ENCODE measurements at places on chromosomes 3 and 15.
A peak's percentile ranks its signal among the peaks of the same experiment; 100 is the strongest.

GRCh38 chr15:81744364-81744763 is 301.5 kb downstream of the MEX3B start:
- DNase-seq = no peak

GRCh38 chr3:153260681-153261080 is 98.7 kb downstream of the RAP2B start:
- DNase-seq = no peak

DNA sequence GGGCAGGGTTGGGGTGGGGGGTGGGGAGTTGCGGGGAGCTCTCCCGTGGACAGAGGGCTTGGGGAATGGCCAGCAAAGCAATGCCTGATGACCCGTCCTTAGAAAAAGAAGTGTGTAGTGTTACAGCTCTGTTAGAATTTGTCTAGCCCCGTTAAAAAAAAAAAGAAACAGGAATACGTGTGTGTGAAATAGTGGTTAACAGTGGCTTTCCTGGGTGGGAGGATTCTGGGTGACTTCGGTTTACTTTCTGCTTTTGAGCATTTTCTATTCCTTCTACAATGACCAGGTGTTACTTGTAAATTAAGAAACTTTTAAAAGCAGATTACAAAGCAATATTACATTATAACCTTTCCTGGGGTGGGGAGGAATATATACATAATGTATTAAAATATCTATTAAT is 25.0 kb downstream of the H1-8 start:
- no peak for DNase-seq

DNA sequence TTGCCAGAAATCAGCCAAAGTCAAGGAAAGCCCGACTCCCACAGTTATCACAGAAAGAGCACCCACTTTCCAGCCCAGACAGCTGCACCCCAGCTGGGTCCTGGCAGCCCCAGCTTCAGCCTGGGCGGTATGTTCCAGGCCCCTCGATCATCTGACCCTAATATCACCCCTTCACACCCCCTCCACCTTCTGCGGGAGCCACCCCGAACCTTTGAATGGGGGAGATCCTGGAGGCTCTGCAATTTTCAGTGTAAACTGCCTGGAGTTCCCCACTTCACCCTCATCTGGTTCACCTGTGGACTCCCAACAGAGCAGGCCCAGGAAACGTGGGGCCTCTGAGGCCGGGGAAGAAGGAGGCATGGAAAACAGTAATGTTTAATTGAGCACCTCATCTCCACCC is 5.9 kb downstream of the PRSS50 start:
- DNase-seq = no peak

DNA sequence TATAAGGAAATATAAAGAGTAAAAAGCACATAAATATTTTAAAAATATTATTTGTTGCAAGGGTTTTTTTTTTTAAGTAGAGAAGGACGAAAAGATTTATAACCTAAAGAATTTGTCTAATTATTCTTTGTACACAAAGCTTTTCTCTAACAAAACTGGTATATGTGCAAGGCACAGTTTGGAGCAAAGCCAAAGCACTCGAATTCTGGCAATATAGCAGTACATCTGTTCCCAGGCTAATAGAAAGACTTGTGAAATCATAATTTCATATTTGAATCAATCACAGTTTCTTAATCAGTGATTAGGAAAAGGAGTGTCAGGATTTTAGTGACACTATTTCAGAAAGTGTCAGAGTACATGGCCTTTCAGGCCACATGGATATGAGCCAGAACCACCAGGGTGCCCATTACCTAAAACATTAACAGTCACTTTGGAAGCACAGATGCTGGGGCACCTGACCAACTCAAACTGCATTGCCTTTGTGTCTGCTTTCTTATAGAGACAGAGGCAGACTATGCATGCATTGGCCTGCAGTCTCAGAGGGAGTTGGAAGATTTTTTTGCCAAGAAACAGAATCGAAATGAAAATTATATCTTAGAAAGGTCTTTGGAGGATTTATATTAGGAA is 651.8 kb upstream of the SGO1 start:
- no peak for DNase-seq

- DNase-seq = no peak
Measured at GRCh38 chr3:14848906-14849305, 30.1 kb downstream of the FGD5 start.

DNA sequence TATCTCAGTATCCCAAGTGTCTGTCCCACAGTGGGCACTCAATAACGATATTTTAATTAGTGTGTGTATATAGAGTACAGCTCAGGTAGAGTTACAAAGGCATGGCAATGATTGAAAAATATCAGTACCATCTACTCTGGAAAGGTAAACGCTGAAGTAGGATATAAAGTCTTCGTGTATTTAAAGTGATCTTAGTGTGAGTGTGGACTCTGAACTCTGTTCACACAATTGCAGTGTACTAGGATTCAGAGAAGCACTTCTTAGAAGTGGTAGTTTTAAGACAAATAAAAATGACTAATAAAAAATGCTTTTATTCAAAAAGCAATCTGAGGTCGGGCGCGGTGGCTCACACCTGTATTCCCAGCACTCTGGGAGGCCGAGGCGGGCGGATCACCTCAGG is 62.9 kb upstream of the RAP2B start:
- DNase-seq = no peak

- peak; percentile 24 for DNase-seq
Measured at GRCh38 chr3:141454906-141455602, 31.8 kb upstream of the RASA2 start.

DNA sequence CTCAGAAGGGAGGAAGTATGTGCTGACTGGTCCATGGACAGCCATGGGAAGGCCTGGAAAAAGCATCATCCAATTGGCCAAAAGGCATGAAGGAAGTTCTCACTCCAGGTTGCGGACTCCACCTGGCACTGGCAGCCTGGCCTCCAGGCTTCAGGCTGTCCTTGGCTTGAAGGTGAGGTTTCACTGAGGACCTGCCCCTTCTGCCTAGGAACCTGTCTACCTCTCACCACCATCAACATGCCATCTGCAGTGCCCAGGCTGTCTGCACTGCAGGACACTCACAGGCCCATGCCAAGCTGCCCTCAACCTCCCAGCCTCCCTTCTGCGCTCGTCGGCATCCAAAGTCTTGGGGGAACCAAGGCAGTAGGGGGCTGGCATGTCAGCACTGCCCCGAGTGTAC is 51.1 kb downstream of the CEP70 start:
- no peak for DNase-seq

DNA sequence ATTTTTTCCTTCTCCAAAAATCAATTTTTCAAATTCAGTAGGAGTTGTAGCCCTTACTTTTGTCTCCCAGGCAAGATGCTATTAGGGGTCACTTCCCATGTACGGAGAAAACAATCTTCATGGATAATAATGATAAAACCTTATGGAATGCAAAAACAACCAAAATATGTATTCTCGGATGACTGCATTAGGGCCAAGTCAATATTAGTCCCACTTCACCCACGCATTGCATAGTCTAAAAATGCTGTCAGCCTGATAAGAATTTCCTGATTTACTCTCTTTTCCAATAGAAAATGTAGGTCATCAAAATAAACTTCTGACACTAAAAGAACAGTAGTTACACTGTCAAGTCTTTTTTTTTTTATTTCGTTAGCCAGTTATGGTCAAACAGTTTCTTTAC is 2.7 kb downstream of the VGLL3 start:
- DNase-seq = no peak

- no peak for DNase-seq
Measured at GRCh38 chr3:190401963-190402362, 14.0 kb downstream of the CLDN16 start.

DNA sequence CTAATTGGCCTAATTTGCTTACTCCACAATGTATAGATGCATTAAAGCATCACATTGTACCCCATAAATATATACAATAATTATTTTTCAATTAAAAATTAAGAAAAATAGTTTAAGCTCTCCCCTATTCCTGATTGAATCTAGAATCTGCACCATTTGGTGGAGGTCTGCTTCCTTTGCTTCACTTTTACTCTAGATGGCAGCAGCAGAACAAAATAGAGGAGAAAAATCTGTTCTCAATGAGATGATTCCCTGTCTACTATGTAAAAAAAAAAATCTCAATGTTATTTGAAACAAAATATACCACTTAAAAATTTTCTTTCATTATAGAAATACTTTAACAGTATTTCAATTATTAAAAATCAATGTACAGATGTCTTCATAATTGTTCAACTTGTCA is 109.6 kb upstream of the FXR1 start:
- no peak for DNase-seq

DNA sequence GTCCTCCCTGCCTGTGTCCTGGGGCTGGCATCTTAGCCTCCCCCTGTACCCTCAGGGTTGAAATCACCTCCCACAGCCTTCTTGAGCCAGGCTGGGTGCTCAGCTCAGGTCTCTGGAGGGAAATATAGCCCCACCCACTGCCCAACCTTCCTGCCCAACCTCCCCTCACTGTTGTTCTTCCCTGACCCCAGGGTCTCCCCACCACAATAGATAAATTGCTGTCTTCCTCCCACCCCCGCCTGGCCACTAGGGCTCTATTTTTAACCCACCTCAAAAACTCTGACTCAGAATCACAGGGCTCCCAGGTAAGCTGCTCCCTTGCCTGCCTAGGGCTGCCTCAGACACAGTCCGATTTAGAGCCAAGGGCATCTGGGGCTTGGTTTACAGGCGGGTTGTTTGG is 15.0 kb downstream of the HCN4 start:
- no peak for DNase-seq

- no peak for DNase-seq
Measured at GRCh38 chr3:126746395-126747177, 42.5 kb downstream of the CHCHD6 start.

GRCh38 chr3:101252945-101253344 is 67.4 kb downstream of the IMPG2 start:
- no peak for DNase-seq

GRCh38 chr3:22451501-22451900 is 700.5 kb upstream of the ZNF385D start:
- DNase-seq = no peak

GRCh38 chr3:169847896-169848295 is 21.8 kb downstream of the LRRC31 start:
- DNase-seq = no peak

GRCh38 chr3:135229018-135229495 is 434.0 kb downstream of the EPHB1 start:
- no peak for DNase-seq

- no peak for DNase-seq
Measured at GRCh38 chr3:12342151-12342550, 53.3 kb downstream of the PPARG start.

GRCh38 chr3:81997390-81997789 is 235.9 kb upstream of the GBE1 start:
- no peak for DNase-seq

- DNase-seq = no peak
Measured at GRCh38 chr15:60972866-60973265, 256.2 kb downstream of the RORA start.

DNA sequence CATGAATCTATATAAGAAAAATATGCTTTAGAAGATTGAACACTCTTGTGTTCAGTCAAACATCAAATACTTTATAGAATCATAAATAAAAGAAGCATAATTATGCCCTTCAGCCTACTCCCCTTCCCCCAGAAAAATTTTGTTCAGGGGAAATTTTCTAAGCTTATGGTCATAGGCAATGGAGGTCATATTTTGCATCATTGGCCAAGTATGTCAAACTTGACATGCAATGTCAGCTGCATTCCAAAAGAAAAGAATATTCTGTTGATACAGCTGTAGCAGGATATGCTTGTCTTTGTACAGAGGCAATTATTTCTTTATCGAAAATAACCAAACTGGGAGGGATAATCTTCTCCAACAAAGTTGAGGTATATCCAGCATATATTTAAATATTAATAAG is 328.2 kb downstream of the ZIC1 start:
- no peak for DNase-seq

DNA sequence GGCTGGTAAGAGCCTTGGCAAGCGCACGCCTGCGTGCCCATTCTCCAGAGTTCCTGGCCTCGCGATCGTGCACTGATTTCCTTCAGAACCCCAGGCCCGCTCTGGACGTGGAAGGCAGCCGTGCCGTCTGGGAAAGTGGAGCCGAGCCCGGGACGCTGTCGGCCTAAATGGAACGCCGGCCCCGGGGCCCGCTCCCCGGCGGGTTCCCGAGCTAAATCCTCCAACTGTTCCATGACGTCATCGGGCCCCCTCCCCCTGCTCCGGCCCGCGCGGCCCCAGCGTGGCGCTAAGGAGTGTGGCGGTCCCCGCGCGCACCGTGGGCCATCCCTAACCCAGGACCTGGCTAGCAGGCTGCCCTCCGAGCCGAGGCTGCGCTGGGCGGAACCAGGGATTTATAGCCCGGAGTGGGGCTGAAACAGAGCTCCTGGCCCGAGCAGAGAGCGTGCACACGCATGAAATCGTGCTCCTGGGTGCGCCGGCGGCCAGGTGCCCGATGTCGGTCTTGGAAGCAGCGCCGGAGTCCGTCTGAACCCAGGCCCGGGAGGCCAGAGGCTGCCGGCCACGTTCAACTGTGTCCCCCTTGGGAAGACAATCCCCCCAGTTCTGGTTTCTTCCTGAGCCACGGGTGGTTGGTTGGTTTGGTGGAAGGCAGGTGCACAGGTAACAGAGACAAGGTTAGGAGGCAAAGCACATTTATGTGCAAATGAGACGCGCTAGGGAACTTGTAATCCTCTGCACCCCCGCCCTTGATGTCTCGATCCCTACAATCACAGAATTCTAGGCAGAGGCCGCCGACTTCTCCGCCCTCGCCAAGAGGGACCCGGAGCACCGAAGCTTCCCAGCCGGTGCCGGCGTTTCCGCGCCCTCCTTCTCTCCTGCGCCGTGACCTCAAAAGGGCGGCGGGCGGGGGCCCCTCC is 84.9 kb upstream of the ETV5 start:
- no peak for DNase-seq

- no peak for DNase-seq
Measured at GRCh38 chr3:14227856-14228255, 49.2 kb downstream of the LSM3 start.

GRCh38 chr3:55556619-55557537 is 69.8 kb upstream of the WNT5A start:
- DNase-seq = no peak

All from stimulated activated CD4-positive, alpha-beta T cell treated with anti-CD3 and anti-CD28 coated beads, Interleukin-15, amount 100 ng/mL, for 48 hours (primary cell).